Stimulated activated CD8-positive, alpha-beta memory T cell treated with anti-CD3 and anti-CD28 coated beads, Interleukin-4, amount 100 ng/mL, for 1 hour (primary cell): ENCODE measurements at places on chromosomes 5 and 9.

- DNase-seq = no peak
Measured at GRCh38 chr5:81525690-81526089, 131.8 kb upstream of the ACOT12 start.

GRCh38 chr9:128006332-128006996, 25.7 kb upstream of the EEIG1 start:
- no peak for DNase-seq

DNA sequence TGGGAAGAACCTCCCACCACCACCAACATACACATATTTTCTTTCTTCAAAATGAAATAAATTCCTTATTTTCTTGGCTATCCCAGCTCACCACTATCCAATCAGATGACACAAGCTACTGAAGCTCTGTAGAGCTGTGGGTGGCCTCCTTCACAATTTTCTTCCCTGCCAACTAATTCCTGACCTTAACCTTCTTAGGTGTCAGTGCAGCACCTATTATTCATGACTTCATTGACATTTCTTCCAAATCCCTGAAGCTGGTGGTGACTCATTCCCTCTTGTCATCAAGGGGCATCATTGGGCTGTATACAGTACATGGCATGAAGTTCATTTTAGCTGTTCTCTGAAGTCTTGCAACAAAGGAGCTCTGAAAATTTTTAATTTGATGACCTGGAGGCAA, 42.0 kb upstream of the ADRA1B start:
- DNase-seq = no peak

GRCh38 chr5:178346607-178347334, 114.2 kb upstream of the PHYKPL start:
- DNase-seq = no peak

GRCh38 chr5:52998552-52999313, 9.6 kb downstream of the ITGA2 start:
- DNase-seq = no peak

DNA sequence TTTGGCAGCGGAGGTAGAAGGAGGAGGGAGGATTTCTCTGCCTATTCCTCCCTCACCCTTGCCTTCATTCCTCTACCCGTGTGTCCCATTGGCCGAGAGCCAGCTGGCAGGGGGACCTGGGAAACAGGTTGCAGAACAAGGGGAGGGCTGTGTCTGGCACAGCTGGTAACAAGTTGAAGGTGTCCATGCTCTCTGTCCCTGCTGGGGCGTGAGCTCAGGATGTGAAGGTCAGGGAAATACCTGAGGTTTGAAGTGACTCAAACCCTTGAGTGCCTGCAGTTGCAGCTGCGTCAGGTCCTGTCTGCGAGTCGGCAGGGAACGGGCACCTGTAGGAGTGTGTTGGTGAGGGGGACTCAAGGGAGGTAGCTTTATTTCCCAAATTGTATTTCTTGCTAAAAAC, 16.2 kb downstream of the MIGA2 start:
- no peak for DNase-seq

- no peak for DNase-seq
Measured at GRCh38 chr9:124021385-124021769, 9.8 kb downstream of the LHX2 start.

- no peak for DNase-seq
Measured at GRCh38 chr5:97000391-97000790, 64.5 kb downstream of the LNPEP start.

GRCh38 chr5:135392256-135392655, 6.8 kb downstream of the MACROH2A1 start:
- DNase-seq = no peak

GRCh38 chr5:39192450-39193160, 26.8 kb downstream of the FYB1 start:
- DNase-seq = no peak

- no peak for DNase-seq
Measured at GRCh38 chr9:86471171-86471815, 117.1 kb upstream of the TUT7 start.

- DNase-seq = no peak
Measured at GRCh38 chr9:120383999-120384924, 195.7 kb downstream of the CDK5RAP2 start.

- no peak for DNase-seq
Measured at GRCh38 chr5:142109331-142110045, 909 bp downstream of the NDFIP1 start.

DNA sequence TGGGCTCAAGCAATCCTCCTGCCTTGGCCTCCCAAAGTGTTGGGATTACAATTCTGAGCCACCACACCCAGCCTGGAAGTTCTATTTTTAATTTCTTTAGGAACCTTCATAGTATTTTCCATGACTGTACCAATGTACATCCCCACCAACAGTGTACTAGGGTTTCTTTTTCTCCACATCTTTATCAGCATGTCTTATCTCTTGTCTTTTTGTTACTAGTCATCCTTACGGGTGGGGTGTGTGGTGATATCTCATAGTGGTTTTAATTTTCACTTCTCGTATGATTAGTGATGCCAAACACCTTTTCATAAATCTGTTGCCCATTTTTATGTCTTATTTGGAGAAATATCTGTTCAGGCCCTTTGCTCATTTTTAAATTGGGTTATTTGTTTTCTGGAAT, 123.0 kb upstream of the MEF2C start:
- no peak for DNase-seq

DNA sequence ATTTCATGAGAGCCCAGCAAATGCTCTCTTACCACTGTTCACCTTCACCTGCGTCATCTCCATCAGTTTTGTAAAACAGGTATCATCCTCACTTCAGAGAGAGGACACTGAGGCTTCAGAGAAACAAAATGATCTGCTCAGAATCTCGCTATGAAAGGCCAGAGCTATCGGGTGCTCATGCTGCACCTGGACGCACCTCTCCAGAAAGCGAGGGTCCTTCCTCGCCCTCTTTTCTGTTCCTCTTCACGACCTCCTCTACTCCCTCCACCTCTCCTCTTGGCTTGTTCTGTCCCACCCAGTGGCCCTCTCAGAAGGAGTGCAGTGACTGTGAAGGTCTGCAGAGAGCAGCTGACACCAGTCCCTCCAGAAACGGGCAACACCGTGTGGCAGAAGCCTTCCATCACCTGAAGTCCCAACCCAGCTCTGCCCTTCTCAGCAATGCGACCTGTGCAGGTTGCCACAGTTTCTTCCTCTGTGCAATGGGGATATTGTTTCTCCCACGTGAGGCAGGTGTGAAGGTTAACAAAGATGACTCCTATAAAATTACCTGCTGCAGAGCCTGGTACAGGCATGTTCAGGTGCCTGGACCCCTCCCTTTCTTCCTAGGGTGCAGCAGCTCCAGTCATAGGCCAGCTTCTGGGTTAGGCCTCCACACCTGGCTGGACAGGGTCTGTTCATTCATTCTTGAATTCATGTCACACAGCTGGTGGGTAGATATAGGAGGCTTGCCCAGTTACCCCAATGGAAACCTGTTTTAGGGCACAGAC, 45.3 kb upstream of the ANGPTL2 start:
- no peak for DNase-seq
